Stimulated activated CD4-positive, alpha-beta T cell treated with anti-CD3 and anti-CD28 coated beads, Interleukin-4, amount 100 ng/mL, for 24 hours (primary cell): ENCODE measurements at places on chromosomes 6 and 20.

GRCh38 chr6:84278321-84278998 is 51.0 kb upstream of the CEP162 start:
- DNase-seq = no peak

DNA sequence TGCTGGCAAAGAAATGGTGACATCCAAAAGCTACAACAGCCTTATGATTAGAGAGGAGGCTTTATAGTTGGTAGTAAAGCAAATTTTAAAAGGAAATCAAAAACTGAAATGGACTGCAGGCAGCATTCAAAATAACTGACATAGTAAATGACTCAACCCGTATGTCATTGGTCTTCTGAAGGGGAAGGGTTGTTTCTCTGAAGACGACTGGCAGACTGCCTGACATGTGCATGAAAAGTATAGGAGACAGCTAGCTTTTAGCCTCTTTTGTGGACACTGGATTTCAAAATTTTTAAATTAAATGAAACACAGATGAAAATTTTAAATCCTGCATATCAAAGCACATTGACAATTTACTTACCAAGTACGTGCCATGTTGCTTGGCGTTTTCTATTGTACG is 90.7 kb downstream of the TRMT6 start:
- no peak for DNase-seq

GRCh38 chr20:17658648-17658993 is 23.4 kb downstream of the RRBP1 start:
- DNase-seq = no peak

- no peak for DNase-seq
Observed at GRCh38 chr6:24909241-24910216, 26.2 kb downstream of the RIPOR2 start.

- DNase-seq = no peak
Observed at GRCh38 chr6:110710115-110710514, 105.2 kb downstream of the CDK19 start.
